Panc1 (cell line): ENCODE measurements at places on chromosomes 5 and 9. TPM values are rescaled to one million over a fixed set of nuclear protein-coding genes. Genes with fewer than 3 reads are reported as not detected.

The SLC6A3 gene
- 0.05 TPM for total RNA-seq

- H3K4me3 ChIP-seq, result peak overlapping the region; percentile 83
- peak overlapping the region; percentile 72 for H3K27ac ChIP-seq
- peaks cover 10% of the 10 kb centered on the region for H3K4me1 ChIP-seq
- H3K36me3 ChIP-seq, result no peaks in the 10 kb centered on the region
- H3K27me3 ChIP-seq, result no peaks in the 10 kb centered on the region
Observed at GRCh38 chr5:154189819-154190594, 526 bp upstream of the GALNT10 start.

GRCh38 chr9:133869674-133870405, 122.3 kb downstream of the VAV2 start:
- no peaks in the 10 kb centered on the region for H3K36me3 ChIP-seq
- peaks cover 17% of the 10 kb centered on the region for H3K4me1 ChIP-seq
- H3K4me3 ChIP-seq, result no peak overlapping the region
- H3K27ac ChIP-seq, result no peak overlapping the region
- no peaks in the 10 kb centered on the region for H3K27me3 ChIP-seq
- no peak for DNase-seq

The TAF11L7 gene
- not detected for total RNA-seq

The C5orf58 gene
- total RNA-seq, result 0.15 TPM

The SIT1 gene
- not detected for total RNA-seq

The SLC4A9 gene
- total RNA-seq, result not detected

The CTNND2 gene
- 1.0 TPM for total RNA-seq

DNA sequence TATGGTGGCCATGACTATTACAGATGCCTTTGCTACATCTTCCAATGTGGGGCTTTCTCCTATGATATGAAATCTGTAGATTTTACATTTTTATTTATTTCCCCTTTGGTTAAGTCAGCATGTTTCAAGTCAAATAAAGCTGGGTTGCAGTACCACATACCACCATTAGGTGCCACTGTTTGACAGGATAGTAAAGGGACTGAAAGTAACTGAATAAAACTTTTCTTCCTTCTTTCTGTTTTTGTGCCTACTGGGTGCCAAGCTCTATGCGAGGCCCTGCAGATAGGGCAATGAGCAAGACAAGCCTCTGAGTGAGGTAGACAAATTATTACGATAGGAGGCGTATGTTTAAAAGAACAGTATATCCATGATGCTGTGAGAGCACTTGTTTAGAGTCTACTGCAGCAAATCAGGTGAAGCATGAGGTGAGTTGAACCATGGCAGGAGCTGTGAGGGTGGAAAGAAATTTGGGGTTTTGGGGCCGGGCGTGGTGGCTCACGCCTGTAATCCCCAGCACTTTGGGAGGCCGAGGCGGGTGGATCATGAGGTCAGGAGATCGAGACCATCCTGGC, 64.8 kb downstream of the GDNF start:
- no peak overlapping the region for H3K4me3 ChIP-seq
- no peak overlapping the region for H3K27ac ChIP-seq
- H3K36me3 ChIP-seq, result no peaks in the 10 kb centered on the region
- no peaks in the 10 kb centered on the region for H3K27me3 ChIP-seq

The PSMD5 gene
- 53.0 TPM for total RNA-seq

DNA sequence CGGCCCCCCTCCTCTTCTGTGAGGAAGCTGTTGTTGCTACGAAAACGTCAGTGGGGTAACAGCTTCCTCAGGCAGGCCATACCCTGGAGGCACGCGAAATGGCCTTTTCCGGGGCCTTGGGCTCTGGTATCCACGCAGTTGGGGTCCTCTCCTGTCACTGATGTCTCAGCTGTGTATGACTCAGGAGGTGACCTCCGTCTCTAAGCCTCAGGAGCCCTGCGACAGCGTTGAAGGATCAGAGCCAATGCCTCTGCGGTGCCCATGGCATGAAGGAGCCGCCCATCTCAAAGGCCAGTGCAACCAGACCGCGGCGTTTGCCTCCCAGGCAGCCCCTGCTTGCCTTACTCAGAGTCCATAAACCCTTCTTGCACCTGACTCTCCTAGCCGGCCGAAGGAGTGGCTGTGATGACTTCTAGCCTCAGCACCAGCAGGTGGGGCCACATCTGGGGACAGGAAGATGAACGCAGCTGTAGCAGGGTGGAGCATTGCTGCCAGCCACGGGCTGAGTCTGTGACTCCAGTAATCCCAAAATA, 1.0 kb upstream of the MXD3 start:
- H3K4me1 ChIP-seq, result peaks cover 12% of the 10 kb centered on the region
- no peaks in the 10 kb centered on the region for H3K27me3 ChIP-seq
- H3K4me3 ChIP-seq, result peak overlapping the region; percentile 58

DNA sequence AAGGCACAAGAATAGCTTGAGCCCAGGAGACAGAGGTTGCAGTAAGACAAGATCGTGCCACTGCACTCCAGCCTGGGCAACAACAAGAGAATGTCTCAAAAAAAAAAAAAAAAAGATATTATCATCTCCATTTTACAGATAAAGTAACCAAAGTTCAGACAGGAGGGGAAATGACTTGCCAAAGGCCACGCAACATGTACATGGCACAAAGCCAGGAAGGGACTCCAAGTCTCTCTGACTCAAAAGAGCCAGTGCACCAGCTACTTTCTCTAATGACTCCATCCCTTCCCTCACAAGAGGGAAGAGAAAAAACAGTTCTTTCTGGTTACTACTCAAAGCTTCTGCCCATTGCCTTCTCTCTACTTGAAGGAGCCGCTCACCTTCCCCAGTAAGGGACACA, 34.1 kb downstream of the SIL1 start:
- H3K27me3 ChIP-seq, result no peaks in the 10 kb centered on the region
- no peak for DNase-seq
- no peak overlapping the region for H3K27ac ChIP-seq
- no peak overlapping the region for H3K4me3 ChIP-seq
- no peaks in the 10 kb centered on the region for H3K36me3 ChIP-seq
- H3K4me1 ChIP-seq, result no peaks in the 10 kb centered on the region

The APBA1 gene
- 0.05 TPM for total RNA-seq

GRCh38 chr5:31708089-31708488, 69.2 kb downstream of the PDZD2 start:
- no peak for DNase-seq
- H3K27me3 ChIP-seq, result no peaks in the 10 kb centered on the region; the same call in 1 of the 2 replicates
- no peaks in the 10 kb centered on the region for H3K4me1 ChIP-seq
- H3K27ac ChIP-seq, result no peak overlapping the region
- H3K36me3 ChIP-seq, result no peaks in the 10 kb centered on the region
- H3K4me3 ChIP-seq, result no peak overlapping the region

DNA sequence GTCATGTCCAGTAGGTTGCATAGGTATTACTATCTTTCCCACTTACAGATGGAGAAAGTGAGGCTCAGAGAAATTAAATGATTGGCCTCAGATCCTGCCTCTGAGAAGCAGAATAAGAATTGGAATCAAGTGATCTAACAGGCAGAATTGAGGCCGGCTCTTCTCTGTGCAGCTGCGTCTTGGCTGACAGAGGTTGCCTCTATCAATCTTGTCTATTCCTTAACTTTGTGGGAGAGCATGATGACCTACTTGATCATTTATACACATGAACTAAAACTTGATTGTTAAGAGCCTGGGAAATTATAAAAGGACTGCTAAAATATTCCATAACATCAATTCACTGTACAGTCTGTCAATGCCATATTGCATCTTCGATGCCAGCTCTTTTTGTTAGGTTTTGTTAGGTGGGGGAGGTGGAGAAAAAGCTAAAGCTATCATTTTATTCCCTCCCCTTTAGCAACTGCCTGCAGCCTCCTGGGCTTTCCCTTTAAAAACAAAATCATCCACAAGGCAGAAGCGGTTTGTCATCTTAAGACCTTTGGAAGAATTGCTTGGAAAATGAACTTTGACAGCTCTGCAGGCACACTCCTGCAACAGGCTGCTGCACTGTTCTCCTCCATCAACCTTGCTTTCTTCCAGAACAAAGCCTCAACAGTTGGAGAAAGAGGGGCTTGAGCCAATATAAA, 247.4 kb downstream of the SMARCA2 start:
- H3K27me3 ChIP-seq, result no peaks in the 10 kb centered on the region
- H3K27ac ChIP-seq, result no peak overlapping the region
- H3K36me3 ChIP-seq, result no peaks in the 10 kb centered on the region
- no peaks in the 10 kb centered on the region for H3K4me1 ChIP-seq

The SNX18 gene
- 14.4 TPM for total RNA-seq
